Parietal lobe (tissue), 2 donors: ENCODE measurements at places on chromosomes 16 and 17. TPM values are rescaled to one million over a fixed set of nuclear protein-coding genes. Genes with fewer than 3 reads are reported as not detected.

ACSM2A gene
- not detected for total RNA-seq

PTGES3L gene
- 2.5 TPM for total RNA-seq

CHST6 gene
- total RNA-seq = 0.94 TPM

CES5A gene
- 1.3 TPM for total RNA-seq

TBX21 gene
- total RNA-seq = not detected

WIPI1 gene
- total RNA-seq = 7.8 TPM

TLCD3B gene
- 24.4 TPM for total RNA-seq

SLC6A2 gene
- not detected for total RNA-seq
